RWPE2 (cell line): ENCODE measurements at places on chromosomes 7 and 10.
A peak's percentile ranks its signal among the peaks of the same experiment; 100 is the strongest.

DNA sequence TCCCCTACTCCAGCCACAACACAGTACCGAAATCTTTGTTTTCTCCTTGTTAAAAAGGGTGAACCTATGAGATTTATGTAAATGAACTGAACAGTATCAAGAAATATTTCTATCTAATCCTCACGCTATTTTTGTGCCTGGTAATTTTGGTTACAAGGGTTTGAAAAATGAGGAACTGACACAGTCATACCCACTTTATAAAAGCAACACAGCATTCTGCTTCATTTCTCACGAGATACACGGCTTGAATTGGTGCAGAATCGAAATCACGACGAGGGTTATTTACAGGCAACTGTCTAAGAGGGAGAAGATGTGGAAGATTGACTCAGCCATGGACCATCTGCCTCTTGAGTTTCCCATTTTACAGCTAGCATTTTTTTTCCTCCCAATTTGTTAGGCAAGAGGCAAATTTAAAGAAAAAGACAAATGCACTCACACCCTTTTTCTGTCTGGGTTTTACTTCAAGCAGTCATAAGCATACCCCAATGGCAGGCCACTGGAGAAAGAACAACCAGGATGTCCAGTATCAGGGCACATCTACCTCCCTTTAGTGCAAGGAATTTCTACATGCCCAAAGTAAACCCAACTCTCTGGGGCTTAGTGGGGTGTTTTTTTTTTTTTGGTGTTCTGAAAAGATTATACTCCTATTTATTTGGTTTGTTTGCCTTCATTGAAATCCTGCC lies 108.1 kb downstream of the ITGB8 start:
- no peak for DNase-seq

DNA sequence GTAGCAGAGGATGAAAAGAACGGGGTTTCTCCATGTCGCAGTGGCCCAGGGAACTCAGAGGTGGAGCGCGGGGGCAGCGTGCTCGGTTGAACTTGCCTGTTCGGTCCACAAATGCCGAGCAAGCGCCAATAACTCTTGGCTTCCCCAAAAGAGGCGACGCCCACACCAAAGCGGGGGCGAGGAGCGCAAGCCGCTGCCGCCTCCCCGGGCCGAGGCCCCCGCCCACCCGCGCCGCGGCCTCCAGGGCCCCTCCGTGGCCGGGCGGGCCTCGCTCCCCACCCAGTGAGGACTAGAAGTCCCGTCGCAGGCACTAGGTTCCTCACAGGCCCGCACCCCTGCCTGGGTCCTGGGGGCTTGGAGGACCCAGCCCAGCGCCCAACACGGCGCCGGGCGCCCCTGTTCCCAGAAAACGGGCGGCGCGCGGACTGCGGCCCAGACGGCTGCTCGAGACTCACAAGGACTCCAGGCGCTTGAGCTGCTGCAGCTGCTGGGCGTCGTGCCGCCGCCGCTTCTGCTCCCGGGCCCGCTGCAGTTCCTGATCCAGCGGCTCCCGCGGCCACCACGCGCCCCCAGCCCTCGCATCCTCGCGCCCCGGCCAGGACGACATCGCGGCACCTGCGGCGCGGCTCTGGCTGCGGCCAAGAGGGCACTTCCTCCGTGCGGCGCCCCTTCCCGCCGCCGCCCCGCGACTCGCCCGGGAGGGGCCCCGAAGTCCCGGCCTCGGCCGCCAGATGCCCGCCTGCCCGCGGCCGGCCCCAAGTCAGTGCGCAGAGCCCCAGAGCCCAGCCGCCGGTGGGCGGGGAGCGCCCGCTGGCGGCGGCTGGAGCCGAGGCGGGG lies 14.6 kb upstream of the FKBP9 start:
- DNase-seq: peak; percentile 75

DNA sequence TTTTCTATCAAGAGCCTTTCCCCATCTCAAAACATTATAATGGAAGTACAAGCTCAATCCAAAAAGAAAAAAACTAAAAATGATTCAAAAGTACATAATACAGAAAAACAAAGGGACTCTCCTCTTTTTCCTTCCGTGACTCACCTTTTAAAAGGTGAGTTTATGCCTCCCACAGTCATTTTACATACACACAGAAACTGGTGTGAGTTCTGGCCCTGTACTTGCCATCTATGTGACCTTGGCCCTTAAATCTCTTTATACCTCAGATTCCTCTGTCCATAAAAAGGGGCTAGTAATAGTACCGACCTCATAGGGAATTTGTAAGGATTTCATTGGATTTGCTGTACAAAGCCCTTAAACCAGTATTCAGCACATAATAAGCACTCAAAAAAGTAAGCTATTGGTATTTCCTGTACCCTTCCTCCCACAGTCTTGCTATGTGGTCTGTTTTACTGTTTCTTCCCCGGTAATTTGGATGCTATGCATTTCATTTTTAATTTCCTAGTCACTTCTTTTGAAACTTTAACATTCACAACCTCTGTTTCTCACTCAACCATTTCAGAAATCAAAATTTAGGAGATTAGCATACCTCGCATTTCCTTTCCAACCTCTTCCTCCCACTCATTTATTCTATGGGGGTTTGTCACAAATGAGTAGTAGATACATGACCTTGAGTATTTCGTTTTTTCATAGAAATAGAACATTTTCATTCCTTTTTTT lies 39.0 kb downstream of the STK17A start:
- no peak for DNase-seq

- DNase-seq: no peak
Measured at GRCh38 chr7:111210996-111211395, 120.1 kb downstream of the LRRN3 start.

DNA sequence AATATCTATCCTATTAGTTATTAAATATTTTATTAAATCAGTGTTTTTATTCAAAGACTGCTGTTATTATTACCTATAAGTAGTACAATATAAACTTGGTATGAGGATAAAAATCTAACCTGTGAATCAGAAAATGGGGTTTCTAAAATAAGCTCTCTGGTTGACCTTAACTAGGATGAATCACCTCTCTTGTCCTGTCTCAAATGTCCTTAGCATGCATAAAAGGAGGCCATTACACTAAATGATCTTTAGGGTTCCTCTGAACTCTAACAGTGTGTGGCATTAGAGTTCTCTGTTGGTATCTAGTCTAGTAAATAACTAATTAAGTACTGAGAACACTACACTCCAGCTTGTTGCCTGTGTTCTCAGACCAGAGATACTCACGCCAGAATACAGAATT lies 143.1 kb upstream of the LRRTM3 start:
- DNase-seq: no peak

DNA sequence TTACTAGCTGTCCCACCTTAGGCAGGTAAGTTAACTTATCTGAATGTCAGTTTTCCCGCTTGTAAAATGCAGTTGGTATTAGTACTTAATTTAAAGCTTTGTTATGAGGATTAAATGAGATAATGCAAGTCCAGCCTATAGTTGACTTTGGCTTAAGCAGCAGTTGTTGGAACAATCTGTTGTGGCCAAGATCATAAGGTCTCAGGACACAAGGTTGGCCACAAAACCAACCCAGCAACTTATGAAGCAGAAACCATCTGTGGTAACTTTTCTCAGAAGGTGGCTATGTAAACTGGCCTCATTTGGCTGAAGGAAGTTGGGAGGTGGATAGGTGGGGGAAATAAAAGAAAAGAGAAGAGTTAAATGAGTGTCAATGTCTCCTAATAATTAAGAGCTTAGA lies 29.4 kb downstream of the ENTPD1 start:
- no peak for DNase-seq

GRCh38 chr10:49150426-49150825 lies 16.6 kb upstream of the FAM170B start:
- DNase-seq: no peak

- DNase-seq: no peak
Measured at GRCh38 chr7:108627476-108628051, 57.9 kb downstream of the DNAJB9 start.

- DNase-seq: no peak
Measured at GRCh38 chr10:59129867-59130266, 46.6 kb upstream of the PHYHIPL start.

- no peak for DNase-seq
Measured at GRCh38 chr7:26008428-26008827, 143.6 kb upstream of the NFE2L3 start.

GRCh38 chr7:93723424-93724124 lies 149.1 kb upstream of the CALCR start:
- no peak for DNase-seq

DNA sequence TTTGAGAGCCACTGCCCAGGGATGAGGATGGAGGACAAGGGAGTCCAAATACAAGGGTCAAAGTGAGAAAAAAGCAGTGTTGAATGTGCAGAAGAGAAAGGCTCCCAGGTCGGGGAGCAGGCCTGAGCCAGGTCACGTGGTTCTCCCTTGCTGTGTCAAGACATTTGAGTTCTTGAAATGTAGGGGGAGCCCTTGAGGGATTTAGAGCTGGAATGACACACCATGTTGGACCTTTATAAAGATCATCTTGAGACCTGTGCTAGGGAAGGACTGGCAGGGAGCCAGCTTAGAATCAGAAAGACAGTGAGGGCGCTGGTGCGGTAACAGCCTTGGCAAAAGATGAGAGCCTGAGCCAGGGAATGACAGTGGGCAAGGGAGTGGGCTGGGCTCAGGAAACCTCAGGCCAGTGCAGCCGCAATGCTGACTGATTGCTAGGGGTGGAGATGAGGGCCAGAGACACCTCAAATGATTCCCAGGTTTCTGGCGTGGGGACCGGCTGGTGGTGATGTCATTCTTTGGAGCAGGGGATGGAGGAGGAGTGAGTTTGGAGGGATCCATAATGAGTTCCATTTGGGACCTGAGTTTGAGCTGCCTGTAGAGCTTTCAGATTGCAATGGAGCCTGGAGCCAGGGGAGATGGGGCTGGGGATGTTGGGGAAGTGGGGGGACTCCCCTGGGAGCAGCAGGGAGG lies 120.1 kb downstream of the PTPN20 start:
- no peak for DNase-seq

- DNase-seq: no peak
Measured at GRCh38 chr7:36036590-36036989, 116.5 kb upstream of the EEPD1 start.

- no peak for DNase-seq
Measured at GRCh38 chr10:87852089-87852488, 11.2 kb downstream of the KLLN start.

DNA sequence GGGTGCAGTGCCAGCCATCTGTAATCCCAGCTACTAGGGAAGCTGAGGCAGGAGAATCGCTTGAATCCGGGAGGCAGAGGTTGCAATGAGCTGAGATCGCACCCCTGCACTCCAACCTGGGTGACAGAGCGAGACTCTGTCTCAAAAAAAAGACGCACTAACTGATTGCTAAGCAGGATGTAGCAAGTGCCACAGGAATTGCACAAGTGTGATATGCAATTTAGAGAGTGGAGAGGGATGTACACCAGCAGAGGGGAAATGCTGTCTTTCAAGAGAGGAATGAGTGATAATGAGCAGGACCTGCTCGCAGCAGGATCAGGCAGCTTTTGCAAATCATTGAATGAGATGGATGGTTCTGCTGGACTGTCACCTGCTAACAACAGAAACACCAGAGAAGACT lies 13.3 kb upstream of the SLC16A12 start:
- DNase-seq: no peak

- no peak for DNase-seq
Measured at GRCh38 chr7:143345428-143345900, 17.0 kb downstream of the FAM131B start.

GRCh38 chr7:82384779-82385178 lies 58.8 kb downstream of the CACNA2D1 start:
- no peak for DNase-seq

DNA sequence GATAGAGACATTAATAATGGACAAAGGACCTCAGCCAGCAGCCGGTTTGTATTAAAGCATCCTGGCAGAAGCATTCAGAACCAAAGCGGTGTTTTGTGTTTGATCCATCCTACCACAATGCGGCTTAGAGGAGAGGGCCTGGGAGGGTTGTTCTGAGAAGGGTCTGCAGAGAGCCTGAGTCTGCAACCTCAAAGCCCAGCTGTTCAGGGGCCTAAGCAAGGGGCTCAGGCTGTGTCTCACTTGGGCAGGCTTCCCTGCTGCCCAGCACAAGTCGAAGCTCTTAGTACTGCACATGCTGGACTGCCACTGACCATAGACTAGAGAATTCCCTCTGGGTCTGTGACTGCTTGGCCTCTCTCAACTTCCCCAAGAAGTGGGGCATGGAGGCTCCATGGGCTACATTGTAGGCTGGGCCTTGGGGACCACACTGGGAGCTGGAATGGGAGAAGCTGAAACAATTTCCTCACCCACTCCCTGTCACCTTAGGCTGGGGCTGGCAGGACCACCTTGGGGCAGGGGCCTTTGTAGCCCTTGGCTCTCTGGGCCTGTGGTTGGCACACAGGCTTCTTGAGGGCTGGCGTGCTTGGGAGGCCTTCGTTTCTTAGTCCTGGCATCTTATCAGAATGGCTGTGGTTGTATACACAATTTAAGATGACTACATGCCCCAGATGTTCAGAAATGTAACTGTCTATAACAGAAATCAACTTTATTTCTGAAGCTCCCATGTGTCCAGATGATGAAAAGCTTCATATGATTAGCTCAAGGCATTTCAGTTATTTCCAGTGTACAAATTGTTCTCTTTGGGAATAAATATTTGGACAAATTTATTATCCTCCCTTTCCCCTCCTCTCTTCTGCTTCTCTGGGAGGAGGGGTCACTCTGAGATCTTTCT lies 44.5 kb downstream of the LRRC18 start:
- no peak for DNase-seq

DNA sequence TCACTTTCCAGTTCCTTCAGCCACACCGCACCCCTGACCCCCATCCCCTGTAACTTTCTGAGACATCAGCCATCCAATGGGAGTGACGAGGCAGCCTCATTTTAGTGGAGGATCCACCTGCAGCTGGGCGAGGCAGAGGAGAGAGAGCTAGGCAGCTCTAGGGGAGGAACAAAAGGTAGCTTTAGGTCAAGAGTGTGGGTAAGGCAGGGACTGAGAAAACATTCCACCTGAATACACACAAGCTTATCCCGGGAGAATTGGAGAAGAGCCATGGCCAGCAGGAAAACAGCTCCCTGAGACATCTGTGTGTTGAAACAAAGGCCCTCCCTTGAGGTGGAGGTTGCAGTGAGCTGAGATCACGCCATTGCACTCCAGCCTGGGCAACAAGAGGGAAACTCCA lies 6.7 kb upstream of the KLRG2 start:
- DNase-seq: no peak

DNA sequence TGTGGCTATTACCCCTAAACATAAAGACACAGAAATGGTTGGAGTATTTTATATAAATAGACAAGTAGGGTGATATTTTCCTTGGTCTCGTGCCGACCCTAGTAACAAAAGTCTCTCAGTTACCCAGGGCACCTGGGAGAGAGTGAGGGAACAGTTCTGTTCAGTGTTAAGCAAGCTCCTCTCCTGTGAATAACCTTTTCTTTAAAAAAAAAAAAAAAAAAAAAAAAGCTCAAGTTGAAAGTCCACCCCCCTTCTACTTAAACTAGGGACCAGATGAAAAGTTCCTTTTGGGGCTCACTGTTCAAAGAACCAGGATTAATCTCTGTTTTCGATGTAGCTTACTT lies 636.9 kb upstream of the GALNT17 start:
- DNase-seq: no peak

GRCh38 chr7:107446988-107447387 lies 22.9 kb upstream of the GPR22 start:
- no peak for DNase-seq

DNA sequence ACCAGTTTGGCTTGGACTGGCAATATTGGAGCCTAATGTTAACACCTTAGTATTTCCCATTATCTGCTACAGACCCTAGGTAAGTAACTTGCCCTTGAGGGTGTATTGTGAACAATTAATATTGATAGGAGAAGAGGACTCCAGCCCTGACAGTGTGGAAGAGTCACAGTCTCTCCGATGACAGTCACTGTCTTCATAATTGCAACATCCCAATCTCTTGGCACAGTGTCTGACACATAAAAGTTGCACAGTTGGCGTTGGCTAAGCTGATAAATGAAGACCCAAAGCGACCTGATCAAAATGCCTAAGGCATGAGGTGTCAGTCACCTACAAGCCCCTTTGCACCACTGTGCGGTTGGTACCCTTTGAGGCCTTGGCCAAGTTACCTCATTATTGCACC lies 154.7 kb upstream of the AOAH start:
- no peak for DNase-seq
